ENCODE measurements at places on chromosomes 1 and 21. TPM values are rescaled to one million over a fixed set of nuclear protein-coding genes. Genes with fewer than 3 reads are reported as not detected.
A peak's percentile ranks its signal among the peaks of the same experiment; 100 is the strongest.

DNA sequence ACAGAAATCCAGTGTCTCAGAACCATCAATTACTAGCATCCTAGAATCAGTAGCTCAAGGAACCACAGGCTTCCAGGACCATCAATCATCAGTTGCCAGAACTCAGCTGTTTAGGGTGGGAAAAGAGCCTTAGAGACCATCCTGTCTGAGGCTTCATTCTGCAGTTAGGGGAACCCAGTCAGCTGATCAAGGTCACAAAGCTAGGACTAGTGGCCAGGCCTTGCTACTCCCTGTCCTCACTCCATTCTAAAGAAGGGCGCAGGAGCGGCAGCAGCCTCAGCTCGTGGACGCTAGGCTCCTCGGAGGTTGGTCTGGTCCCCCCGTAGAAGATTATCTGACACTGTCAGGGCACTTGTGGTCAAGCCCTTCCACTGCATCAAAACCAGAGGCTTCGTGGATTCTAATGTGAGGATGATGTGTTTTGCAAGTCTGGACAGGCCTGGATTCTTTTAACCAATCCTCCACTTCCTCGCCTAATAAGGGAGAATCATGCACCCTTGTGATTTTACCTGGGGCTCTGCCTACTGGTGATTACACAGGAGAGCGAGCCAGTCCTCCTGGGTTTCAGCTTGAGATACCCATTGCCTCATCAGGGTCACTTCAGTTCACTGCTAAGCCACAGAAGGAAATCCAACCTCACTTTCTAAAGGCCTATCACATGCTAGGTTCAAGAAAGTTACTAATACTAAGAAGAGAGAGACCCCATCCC is 41.7 kb upstream of the IFFO2 start:
- H3K27ac ChIP-seq = no peak overlapping the region
- no peaks in the 10 kb centered on the region for H3K4me1 ChIP-seq
- H3K27me3 ChIP-seq = no peaks in the 10 kb centered on the region
- H3K36me3 ChIP-seq = no peaks in the 10 kb centered on the region
- H3K4me3 ChIP-seq = no peak overlapping the region

DNA sequence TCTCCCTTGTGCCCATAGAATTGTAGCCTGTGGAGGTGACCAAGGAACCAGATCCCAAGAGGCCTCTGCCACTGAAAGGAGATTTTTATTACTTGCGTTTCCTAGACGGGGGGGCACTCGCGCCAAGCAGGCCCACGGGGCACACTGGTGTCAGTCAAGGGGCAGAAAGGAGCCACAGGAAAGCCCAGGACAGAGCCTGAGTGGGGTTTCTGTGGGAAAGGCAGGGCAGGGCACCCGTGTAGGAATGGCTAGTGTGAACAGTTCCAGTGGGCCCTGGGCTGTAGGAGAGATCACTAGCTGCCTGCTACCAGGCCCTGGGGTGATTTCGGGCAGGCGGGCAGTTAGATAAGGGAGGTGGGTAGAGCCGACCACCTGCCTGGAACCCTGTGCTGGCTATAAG is 70.8 kb downstream of the ADARB1 start:
- H3K27ac ChIP-seq = no peak overlapping the region
- H3K36me3 ChIP-seq = peaks cover 17% of the 10 kb centered on the region
- no peaks in the 10 kb centered on the region for H3K27me3 ChIP-seq
- DNase-seq = no peak
- no peak overlapping the region for H3K4me3 ChIP-seq

- H3K4me3 ChIP-seq = peak overlapping the region; percentile 0
- no peaks in the 10 kb centered on the region for H3K36me3 ChIP-seq
- no peaks in the 10 kb centered on the region for H3K4me1 ChIP-seq
- peak; percentile 79 for DNase-seq
- peak overlapping the region; percentile 68 for H3K27ac ChIP-seq
These were observed 694.6 kb downstream of the USP25 start for GRCh38 chr21:16424331-16424751.

RAB3B gene
- total RNA-seq = 0.18 TPM

- no peak overlapping the region for H3K4me3 ChIP-seq
- H3K36me3 ChIP-seq = no peaks in the 10 kb centered on the region
These were observed 114.4 kb upstream of the DPT start for GRCh38 chr1:168843401-168843800.

GBP4 gene
- total RNA-seq = 2.7 TPM

DNA sequence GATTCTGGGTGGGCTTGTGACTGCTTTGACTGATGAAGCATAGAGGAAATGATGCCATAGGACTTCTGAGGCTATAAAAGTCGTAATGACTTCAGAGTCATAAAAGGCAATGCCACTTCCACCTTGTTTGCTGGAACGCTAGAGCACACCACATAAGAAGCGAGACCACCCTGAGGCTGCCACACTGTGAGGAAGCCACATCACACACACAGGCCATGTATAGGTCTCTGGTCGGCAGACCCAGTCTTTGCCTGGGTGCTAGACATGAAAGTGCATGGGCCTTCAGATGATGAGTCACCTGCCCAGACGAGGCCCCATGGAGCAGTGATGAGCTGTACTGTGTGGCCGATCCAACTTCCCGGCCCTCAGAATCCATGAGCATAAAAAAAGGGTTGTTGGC is 14.2 kb upstream of the KANK4 start:
- H3K4me3 ChIP-seq = no peak overlapping the region
- no peaks in the 10 kb centered on the region for H3K36me3 ChIP-seq
- H3K4me1 ChIP-seq = peaks cover 20% of the 10 kb centered on the region
- no peaks in the 10 kb centered on the region for H3K27me3 ChIP-seq
- DNase-seq = no peak

DNA sequence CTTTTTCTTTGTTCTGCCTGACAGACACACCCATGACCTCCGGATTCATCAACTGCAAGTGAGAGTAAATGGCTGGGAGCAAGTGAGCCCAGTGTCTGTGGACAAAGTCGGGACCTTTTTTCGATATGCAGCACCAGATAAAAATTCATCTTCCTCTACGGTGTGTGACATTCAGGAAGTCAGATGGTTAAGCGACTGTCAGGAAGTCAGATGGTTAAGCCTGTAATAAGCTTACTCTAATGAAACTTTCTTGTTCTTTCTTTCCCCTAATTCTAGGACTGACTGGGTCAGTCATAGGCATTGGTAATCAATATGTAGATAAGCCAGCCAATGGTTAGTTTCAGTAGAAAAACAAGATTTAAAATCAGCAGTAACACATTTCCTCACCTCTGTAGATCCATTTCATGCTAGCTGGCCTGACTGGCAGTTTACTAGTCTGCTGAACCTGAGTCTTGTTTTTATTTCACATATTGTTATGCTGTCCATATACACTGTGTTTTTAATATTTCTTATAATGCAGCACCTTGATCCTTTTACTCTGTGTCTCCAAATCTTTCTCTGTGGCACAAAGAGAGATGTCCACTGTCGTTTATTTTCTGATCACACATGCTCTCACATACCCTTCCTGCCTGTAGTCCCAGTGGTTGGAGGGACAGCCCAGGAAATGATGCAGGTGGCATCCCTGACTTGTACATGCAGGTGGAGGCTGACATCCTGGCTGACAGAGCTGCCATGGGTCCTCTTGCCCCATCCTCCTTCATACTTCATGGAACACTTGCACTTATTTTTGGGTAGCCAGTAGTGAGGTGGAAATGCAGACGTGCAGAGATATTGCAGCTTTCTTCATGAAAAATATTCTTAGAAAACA is 115.8 kb downstream of the VPS13D start:
- H3K27me3 ChIP-seq = no peaks in the 10 kb centered on the region
- no peak for DNase-seq
- H3K27ac ChIP-seq = no peak overlapping the region
- peaks cover 6% of the 10 kb centered on the region for H3K4me1 ChIP-seq

- peaks cover 5% of the 10 kb centered on the region for H3K4me1 ChIP-seq
- DNase-seq = no peak
- peaks cover 6% of the 10 kb centered on the region for H3K36me3 ChIP-seq
These were observed 51.4 kb downstream of the LHX4 start for GRCh38 chr1:180281490-180281889.

AK5 gene
- total RNA-seq = 6.0 TPM

DNA sequence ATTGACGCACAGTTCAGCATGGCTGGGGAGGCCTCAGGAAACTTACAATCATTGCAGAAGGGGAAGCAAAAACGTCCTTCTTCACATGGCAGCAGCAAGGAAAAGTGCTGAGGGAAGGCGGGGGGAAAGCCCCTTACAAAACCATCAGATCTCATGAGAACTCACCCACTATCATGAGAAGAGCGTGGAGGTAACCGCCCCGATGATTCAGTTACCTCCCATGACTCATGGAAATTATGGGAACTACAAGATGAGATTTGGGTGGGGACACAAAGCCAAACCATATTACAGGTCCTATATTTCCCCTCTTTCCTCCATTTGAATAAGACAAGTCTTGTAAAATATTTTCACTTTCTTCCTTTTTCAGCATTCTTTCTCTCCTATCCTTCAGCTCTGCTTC is 7.7 kb upstream of the TTLL7 start:
- H3K27me3 ChIP-seq = no peaks in the 10 kb centered on the region
- H3K27ac ChIP-seq = no peak overlapping the region
- H3K4me3 ChIP-seq = no peak overlapping the region
- DNase-seq = no peak
- no peaks in the 10 kb centered on the region for H3K4me1 ChIP-seq
- H3K36me3 ChIP-seq = no peaks in the 10 kb centered on the region

Data from muscle of leg (tissue), 16 donors.